ENCODE measurements at places on chromosomes 1 and 21.

DNA sequence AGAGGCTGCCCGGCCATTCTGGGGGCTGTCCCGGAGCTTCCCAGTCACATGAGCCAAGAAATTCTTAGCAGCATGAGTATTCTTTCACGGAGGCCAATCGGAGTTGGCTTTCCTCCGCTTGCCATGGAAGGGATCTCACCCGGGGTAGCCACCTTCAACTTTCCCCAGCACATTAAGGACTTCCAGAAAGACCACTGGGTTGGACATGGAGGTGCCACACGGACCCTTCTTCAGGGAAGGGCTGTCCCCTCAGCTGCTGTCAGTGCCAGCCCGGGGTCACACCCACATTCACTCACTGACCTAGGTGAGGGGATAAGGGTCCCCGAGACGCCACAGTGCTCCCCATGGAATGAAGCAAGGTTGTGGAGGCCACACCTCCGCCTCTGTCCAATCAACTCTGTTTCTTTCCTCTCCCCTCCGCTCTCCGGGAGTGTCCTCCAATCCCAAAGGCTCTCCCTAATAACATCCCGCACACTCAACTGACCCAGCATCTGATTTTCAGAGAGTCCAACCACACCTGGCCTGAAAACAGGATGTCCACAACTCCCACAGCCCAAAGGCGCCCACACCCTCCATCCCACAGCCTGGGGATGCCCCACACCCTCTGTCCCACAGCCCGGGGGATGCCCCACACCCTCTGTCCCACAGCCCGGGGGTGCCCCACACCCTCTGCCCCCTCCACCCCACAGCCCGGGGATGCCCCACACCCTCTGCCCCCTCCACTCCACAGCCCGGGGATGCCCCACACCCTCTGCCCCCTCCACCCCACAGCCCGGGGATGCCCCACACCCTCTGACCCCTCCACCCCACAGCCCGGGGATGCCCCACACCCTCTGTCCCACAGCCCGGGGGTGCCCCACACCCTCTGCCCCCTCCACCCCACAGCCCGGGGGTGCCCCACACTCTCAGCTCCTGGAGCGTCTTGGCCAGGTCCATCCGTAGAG lies 19.4 kb downstream of the RSPH1 start:
- DNase-seq = no peak

DNA sequence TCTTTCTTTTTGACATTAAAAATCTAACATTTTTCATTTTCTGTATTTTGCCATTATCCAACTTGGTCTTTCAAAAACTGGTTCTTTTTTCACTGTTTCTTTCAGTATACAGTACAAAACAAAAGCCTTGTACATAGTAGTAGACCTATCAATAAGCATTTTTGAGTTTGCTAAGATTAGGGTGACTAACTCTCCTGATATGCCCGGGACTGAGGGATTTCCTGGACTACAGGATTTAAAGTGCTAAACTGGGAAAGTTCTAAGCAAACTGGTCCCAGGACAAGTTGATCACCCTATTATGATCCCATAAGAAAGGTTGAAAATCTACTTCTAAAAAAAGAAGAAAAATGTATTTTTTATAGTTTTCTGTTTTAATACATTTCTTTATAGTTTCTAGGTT lies 120.9 kb downstream of the USP25 start:
- DNase-seq = no peak

GRCh38 chr1:43348809-43349593 lies 9.8 kb upstream of the CDC20 start:
- DNase-seq = no peak

DNA sequence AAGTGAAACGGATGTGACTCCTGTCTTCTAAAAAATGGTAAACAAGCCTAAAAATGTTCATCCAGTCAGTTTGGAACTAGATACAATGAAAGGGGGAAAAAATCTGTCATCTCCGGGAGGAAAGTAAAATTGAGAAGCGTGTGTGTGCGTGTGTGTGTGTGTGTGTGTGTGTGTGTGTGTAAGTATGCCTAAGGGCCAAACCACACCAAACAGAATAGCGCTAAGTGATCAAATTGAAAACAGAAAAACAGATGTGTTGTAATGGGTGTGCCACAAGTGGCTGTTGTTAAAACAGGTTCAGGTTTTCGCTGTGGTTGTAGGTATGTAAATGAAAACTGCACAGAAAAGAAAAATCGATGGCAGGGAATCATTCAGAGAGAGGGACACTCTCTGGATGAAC lies 106.7 kb downstream of the RNF220 start:
- DNase-seq = no peak

DNA sequence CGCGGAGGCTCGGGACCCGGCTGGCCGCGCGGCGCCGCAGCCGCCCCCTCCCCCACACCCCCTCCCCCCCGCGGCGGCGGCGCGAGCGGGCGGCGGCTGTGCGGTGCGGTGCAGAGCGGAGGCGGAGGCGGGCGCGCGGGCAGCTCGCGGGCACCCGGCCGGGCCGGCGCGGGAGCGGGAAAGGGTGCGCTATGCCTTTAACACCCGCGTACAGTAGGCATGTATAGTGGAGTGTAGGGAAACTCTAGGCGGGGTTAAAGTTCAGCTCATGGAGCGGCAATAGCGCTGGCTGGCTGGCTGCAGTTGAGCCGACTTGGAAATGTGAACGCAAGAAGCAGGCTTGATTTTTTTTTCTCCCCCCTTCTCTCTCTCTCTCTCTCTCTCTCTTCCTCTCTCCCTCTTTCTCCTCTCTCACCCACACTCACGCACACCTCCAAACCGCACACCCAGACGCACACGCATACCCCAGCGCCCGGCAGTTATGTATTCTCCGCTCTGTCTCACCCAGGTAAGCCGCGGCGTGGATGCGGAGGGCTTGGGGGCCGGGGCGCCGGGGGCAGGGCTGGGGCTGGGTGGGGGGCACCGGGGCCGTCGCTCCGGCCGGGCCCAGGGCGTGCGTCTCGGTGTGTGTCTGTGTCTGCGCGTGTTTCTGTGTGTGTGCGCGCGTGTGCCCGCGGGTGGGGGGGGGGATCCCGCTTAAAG lies at the start of gene NFIA:
TSS of gene NFIA (plus strand) at position 251 of the 702 bp plus-strand sequence.
- DNase-seq = no peak

DNA sequence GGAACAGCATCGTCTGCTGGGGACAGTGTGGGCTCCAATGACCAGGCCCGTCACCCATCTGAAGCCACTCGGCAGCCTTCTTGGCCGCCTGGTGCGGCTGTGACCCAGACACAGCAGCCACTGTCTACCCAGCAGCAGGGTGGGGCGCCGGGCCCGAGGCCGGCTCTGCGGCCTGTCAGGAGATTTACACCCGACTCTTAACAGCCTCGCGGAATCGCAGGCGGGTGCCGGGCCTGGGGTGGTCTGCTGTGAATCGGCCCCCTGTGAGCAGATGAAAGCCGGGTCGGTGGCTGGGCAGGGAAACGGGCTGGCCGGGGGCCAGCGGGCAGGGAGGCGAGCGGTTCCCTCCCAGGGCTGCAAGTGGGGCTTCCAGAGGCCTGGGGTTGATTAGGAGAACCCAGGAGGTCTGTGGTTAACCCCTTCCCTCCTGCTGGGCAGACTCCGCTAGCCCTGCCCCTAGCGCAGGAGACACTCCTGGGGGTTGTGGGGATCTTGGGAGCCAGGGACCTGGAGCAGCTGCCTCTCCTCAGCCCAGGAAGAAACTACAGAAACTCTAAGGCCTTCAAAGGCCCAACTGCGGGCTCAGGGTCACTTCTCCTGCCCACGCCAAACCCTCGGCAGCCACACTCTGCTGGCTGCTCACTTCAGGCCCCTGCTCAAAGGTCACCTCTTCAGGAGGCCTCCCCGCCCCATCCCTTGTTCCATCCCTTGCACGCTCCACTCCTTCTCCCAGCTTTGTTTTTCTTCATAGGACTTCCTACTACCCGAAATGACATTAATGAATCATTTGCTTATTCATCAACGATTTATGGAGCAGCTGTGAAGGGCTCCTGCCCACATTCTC lies 15.6 kb downstream of the RUNX3 start:
- DNase-seq = no peak

- DNase-seq = no peak
Measured at GRCh38 chr1:33348194-33348593, 27.3 kb upstream of the A3GALT2 start.

GRCh38 chr1:119703666-119704450 lies 7.9 kb upstream of the PHGDH start:
- DNase-seq = no peak

DNA sequence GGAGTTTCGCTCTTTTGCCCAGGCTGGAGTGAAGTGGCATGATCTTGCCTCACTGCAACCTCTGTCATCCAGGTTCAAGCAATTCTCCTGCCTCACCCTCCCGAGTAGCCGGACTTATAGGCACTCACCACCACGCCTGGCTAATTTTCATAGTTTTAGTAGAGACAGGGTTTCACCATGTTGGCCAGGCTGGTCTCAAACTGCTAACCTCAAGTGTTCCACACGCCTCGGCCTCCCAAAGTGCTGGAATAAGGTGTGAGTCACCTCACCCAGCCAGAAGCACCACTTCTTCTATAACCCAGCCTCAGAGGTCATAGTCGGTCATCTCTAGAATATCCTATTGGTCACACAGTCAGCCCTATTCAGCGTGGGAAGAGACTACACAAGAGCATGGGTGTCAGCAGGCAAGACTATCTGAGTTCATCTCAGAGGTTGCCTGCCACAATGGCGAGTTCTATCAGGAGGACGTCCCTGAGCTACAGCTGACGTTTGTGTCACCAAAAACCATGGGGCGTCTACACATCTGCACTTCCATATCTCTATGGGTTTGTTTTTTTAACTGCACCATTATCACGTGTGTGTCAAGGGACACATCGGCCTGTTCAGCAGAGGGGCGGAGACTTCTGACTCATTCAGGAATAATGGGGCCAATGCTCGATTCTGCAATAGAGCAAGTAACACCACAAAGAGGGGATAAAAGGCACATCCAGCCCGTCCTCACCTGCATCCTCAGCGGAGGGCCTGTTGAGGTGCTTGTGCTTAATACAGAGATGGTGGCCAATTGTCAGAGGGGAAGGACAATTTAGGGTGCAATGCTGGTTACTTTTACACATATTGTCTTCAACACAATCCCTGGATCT lies 256.3 kb upstream of the IRF2BP2 start:
- DNase-seq = no peak

GRCh38 chr1:161374373-161374772 lies 6.7 kb upstream of the CFAP126 start:
- DNase-seq = no peak

DNA sequence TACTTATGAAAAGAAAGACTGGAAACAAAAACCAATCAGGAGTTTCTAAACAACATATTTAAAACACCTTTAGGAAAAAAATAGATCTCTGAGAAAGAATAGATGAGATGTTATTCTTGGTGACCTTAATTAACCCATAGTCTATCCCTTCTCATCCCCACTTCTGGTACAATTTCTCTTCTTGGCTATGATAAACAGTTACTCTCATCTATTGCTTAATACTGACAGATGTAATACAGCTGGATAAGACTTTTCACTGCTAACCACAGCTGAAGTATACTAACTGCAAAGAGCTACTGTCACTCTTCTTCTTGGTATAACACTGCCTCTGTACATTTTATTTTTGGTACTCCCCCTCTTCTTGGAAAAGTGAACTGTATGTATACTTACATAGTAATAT lies 15.2 kb downstream of the EXTL2 start:
- DNase-seq = no peak

DNA sequence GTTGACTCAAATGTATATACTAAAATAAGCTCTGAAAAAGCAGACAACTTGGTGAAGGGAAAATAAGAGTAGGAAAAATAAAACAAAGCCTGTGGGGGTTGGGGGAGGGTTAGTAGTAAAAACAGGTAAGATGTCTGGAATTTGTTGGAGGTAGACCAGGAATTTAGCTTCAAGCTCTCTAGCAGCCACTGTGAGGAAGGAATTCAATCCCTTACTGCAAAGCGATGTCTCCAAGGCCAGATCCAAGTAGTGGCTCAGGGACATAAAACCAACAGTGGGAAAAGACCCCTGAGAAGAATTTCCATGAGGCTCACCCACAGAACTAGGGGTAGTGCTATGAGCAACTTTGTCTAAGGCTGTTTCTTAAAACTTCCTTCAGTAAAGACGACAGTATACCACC lies 7.8 kb downstream of the ANGPTL7 start:
- DNase-seq = no peak

- DNase-seq = no peak
Measured at GRCh38 chr1:215566556-215567490, at the start of gene KCTD3. Gene KCTD3 (plus strand): TSS chr1:215567304. CDS start chr1:215567686, 382 bp downstream.

GRCh38 chr1:12245116-12245515 lies 15.3 kb downstream of the VPS13D start:
- DNase-seq = no peak

DNA sequence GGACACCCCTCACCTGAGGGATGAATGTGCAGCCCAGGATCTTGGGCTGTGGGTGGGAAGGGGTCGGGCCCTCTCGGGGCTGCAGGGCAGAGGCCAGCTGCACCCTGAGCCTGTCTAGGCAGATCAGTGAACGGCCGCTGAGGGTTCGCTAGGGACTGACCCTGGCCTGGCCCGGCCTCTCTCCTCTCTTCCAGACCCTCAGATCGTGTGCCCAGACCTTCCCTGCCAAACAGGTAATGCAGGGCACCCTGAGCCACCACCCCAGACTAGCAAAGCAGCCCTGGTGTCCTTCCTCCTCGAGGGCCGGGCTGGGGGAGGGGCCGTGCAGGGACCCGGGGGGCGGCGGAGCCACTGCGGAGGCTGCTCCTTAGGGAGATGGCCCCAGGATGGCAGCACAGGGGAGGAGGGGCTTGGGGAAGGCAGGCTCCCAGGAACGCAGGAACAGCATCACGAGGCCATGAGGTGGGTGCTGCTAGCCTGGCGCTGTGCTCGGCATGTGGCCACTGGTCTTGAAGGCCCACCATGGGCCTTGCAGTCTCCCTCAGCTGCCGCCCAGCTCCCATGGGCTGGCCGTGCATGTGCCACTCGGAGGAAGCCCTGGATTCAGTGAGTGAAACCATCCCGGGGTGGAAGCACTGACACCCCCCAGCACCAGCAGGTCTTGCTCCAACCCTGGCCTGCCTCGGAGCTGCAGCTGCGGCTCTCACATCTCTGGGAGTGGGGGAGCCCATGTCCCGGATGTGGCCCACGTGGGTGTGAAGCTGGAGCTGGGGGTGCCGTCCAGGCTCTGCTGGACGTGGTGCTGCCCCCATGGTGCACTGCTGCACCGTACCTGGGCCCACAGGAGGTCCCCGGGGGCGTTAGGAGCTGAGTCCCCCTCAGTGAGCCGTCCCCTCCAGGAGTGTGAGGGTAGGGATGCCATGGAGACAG lies 28.7 kb downstream of the COL6A2 start:
- no peak for DNase-seq

DNA sequence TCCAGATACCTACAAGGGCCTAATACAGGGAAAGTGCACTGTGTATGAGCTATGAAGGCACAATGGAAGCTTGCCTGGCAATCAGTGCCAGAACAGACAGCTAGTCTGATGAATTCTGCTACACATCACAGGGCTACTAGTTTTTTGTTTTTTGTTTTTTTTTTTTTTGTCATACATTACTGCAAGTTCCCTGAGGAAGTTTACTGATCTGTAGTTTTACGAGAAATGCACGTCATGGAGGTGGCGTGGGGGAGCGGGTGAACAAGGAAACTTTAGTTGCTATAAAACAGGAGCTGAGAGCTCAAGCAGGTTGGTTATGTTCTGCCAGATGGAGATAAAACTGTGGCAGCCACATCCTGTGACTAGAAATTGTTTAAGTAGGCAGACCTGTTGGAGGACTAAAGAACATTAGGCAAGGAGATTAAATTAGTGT lies 17.7 kb downstream of the PTPRC start:
- no peak for DNase-seq

- no peak for DNase-seq
Measured at GRCh38 chr1:179950651-179951050, 4.0 kb upstream of the CEP350 start.

- DNase-seq = no peak
Measured at GRCh38 chr1:206829875-206830274, 35.5 kb upstream of the IL20 start.

All from iPS DF 6.9 (cell line).